ENCODE measurements at places on chromosomes 11 and 22.

DNA sequence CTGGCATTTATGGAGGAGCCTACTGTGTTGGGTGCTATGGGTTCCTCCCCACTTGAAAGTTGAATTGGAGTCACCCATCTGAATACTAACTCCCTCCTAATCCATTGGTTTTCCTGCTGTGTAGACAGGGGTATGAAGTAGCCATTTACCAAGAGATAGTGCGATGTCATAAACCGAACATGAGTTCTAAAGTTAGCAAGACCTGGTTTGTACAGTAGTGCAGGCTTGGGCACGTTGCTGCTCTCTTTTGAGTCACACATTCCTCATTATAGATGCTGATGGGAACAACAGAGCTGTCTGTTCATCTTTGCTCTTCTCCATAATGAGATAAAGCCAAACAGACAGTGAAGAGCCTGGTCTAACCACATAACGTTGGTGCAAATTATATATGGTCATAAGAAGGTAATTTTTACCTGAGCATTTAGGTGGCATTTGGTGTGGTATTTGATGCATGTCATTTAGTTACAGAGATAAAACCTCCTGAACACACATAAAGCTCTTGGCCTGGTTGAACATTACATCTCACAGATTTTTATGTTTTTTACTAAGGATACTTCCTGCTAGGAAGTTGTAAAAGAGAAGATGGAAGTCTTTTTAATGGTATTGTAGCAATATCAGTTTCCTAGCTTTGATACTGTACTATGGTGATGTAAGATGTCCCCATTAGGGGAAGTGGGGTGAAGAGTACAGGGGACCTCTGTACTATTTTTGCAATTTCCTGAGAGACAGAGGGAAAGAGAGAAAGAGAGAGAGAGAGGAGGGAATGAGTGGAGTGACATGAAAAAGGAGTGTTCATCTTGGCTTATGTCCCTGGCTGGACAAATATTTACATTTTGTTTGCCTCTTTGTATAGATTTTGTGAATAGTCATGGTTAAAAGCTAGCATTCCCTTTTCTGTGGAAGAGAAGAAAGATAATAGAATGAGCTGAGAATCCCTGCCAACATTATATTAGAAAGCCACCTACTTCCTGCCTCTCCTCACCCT is 27.9 kb downstream of the GRAP2 start:
- no peak for DNase-seq

- DNase-seq: no peak
Measured at GRCh38 chr11:57123590-57123989, 58.2 kb upstream of the LRRC55 start.

DNA sequence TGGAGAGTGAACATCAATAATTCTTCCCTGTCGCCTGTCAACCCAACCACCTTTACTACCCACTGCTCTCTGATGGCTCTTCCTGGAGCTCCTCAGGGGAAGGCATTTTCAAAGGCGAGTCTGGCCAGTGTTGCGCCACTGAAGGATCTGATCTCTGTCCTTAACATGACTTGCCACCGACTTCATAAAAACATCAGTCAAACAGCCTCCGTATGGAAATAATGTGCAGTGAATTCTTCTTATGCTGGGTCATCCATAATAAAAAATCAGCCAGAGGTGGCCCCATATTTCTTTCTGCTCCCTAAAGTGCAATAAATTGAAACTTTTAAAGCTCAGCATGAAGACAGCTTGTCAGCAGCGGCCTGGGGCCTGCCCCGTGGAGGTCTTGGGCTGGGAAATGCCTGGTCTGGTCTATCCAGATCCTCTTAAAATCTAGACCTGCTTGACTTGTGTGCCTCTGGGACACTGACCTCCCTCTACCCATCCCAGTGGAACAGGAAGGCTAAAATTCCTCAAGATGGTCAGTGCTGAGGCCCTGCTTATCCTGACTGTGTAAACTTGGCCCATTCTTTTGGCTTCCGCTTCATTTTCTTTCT is 199.5 kb downstream of the MYO18B start:
- no peak for DNase-seq

DNA sequence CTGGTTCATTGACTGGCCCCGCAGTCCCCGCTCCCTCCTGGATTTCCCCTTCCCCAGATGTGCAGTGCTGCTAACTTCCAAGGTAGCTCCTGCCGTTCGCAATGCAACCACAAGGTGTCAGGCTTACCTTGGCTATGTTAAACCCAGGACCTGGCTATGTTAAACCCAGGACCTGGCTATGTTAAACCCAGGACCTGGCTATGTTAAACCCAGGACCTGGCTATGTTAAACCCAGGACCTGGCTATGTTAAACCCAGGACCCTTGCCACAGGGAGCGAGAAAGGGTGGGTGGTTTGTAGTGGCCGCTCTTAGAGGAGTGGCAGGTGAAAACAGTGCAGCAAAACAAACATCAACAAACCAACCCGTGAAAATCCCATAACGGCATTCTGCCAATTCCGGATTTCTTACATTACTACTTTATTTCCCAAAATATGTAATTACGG is 2.9 kb upstream of the ADAMTS8 start:
- peak; percentile 72 for DNase-seq

DNA sequence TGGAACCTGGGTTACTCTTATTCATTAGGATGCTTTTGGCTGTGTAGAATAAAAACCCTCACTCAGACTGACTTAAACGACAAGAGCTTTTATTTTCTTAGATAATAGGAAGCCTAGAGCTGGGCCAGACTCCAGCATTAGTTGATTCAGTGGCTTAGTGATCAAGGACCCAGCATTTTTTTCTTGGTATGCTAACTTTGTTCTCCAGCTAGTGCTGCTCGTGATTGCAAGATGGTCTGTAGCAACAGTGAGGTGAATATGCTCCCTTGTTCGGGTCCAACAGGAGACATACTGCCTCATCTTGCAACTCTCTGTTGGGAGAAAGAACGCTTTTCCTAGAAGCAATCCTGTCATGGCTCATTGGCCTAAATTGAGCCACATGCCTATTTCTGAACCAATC is 33.4 kb downstream of the INSC start:
- DNase-seq: no peak

GRCh38 chr11:77171885-77172665 is 44.0 kb downstream of the MYO7A start:
- no peak for DNase-seq

GRCh38 chr11:17633279-17633986 is 85.9 kb upstream of the MYOD1 start:
- no peak for DNase-seq

- DNase-seq: no peak
Measured at GRCh38 chr11:3639841-3640240, 2.0 kb downstream of the ART5 start.

DNA sequence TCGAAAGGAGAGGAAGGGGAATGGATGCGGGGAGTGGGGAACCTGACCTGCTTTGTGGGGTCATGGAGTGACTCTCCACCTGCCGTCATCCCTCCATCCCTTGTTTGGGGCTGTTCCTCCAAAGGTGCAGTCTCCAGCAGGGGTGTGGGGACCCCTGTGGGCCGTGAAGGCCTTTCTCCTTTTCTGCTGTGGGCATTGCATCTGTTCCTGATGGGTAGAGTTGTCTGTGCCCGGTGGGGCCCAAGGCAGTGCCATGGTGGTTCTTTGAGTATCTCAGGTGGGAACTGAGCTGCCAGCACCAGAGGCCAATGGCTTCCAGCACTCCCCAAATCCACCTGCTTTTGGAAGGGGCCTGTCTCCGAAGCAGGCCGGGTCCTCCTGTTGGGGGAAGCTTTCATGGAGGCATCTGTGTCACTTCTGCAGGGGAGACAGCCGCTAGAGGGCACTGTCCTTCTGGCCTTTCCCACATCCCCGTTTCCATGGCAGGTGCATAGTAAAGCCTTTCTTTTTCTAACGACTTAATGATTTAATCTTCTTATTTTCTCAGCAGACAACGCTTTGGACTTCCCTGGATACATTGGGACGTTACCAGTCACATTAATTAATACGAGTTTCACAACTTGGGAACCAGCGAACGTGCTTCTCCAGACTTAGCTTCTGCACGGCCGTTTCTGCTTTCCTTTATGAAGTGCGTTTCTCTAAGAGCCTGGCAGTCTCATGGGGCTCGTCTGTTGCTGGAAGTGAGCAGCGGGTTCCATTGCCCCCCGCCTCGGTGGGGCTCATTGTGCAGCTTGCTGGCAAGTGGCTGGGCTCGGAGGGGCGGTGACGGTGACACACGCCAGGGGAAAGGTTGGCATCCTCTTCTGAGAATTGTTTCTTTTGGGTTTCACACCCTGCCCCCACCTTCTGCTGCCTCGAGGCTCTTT is 57.1 kb downstream of the PARVB start:
- peak; percentile 68 for DNase-seq

DNA sequence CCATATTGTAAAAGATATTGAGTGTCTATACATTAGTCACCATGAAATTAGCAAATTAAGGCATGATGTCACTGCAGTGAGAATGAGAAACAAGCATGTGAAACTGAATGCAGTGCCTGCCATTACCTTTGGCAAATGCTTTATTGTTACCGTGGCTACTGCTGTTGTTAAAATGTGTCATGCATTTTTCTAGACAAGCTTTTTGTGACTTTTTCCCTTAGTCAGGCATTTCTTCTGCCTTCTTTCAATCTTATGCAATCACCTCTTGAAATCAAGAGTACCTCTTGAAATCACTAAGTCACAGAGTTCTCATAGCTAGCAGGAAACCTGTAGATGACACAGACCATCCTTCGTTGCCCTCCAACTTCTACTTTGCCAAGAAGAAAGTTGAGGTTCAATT is 461.7 kb upstream of the TENM4 start:
- DNase-seq: no peak

DNA sequence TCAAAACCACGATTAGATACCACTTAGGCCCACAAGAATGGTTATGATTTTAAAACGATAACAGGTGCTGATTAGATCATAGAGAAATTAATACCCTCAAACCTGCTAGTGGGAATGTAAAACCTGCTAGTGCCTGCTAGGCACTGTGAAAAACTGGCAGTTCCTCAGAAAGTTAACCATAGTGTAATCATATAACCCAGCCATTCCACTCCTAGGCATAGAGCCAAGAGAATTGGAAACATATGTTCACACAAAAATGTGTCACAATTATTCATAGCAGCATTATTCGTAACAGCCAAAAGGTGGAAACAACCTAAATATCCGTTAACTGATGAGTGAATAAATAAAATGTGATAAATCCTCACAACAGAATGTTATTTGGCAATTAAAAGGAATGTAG is 122.2 kb upstream of the SYN3 start:
- no peak for DNase-seq

DNA sequence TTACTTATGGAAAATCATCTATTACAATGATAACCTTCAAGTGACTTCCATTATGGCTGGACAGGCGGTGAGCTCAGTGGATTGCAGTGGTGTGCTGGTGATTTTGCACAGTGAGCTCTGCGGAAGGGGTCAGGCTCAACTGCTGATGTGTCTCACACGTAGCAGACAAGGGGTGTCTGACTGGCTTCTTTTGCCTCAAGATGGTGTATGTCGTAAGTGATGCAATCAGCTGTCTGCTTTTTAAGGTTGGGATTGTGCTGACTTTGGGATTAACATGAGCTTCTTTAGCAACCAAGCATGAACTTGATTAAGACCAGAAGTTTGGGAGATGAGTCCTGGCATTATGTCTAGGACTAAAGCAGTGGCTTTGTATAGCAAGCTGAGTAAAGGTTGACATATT is 49.5 kb downstream of the POLD3 start:
- DNase-seq: no peak

GRCh38 chr11:128694618-128695481 is 978 bp downstream of the FLI1 start:
- peak; percentile 49 for DNase-seq

DNA sequence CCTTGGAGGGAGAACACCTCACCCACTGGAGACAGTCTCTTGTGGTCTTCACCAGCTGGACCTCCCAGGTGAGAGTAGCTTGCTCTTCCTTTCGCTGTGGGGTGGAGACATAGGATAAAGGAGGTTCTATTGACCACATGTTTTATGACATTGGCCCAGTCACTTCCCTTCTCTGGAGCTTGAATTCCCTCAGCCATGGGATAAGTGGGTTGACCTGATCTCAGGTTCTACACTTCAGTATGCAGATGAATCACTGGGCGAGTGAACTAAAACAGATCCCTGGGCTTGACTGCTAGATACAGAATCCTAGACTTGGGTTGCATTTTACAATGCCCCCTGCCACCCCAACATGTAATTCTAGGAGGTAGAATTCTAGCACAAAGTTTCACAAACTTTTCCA is 54.8 kb upstream of the PRSS23 start:
- no peak for DNase-seq

GRCh38 chr22:23438216-23438615 is 141.9 kb downstream of the IGLL1 start:
- no peak for DNase-seq

DNA sequence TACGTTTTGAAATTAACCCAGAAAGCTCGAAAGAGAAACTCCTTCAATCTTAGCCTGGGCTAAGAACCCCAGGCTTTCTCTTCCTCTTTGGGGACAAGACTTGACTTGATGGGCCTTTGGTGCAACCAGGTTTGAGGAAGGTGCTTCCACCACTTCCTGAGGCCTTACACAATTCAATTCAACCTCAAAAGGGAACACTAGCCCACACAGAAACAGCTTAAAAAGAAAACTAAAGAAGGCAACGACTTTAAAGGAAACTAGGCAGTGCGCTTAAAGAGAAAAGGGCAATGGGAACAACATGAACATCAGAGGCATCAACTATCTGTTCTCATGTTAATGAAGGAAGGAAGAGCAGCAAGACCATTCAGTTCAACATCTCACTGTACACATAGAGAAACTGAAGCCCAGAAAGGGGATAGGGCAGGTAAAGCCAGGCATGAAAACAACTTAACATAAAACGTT is 24.8 kb downstream of the PAK1 start:
- no peak for DNase-seq

DNA sequence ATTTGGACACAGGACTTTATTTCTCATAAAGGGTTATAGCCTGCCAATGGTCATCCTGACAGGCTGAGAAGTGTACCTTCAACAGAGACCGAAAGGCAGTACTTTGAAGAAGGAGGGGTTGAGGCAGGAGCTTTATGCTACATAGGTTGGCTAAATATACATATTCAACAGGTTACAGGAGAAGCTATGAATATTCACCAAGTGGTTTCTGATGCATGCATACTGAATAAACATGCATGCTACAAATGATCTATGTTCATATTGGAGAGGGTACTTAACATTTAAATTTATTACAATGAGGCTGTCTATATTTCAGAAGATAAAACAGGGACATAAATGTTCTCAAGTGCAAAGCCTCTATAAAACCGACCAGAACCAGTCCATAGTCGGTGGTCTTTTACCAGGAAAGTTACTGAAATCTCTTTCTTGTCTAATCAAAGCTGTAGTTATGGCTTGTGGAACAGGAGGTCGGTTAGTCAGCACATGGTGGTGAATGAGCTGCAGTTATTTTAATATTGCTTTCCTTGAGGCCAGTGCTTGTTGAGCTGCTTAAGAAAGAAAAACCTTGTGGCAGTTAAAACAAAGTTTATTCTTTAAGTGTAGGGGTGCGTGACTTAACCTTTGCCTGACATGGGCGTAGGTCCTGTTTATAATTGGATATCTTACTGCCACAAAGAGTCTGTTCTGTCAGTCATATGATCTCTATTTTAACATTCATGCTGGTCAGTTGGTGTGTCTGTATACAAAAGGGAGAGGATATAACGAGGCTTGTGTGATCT is 19.5 kb downstream of the CNTF start:
- DNase-seq: no peak

- DNase-seq: no peak
Measured at GRCh38 chr11:123159183-123159857, 35.7 kb downstream of the CLMP start.

- no peak for DNase-seq
Measured at GRCh38 chr11:75435571-75435925, 2.5 kb upstream of the KLHL35 start.

All from heart right ventricle (tissue), 16 donors.